ENCODE measurements at places on chromosomes 1 and 21.

- no peak for DNase-seq
Measured at GRCh38 chr1:234672349-234673135, 62.6 kb upstream of the IRF2BP2 start.

DNA sequence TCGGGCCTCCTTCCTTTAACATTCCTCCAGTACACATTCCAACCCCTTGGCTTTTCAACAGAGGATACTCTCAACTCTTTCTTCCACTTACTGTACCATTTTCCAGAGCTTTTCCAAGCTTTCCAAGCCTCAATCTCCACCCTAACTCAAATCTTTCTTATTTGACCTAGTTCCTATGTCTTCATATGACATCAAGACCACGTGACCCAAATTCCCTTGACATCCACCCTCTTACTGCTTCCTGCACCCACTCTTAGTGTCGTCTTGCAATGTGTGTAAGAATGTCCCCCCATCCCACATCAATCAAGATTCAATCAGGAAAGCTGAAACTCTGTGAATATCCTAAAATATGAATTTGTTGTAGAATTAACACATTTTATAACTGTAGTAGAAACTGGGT is 155.0 kb downstream of the OMA1 start:
- DNase-seq = no peak

GRCh38 chr1:88029142-88029541 is 654.9 kb upstream of the PKN2 start:
- no peak for DNase-seq

DNA sequence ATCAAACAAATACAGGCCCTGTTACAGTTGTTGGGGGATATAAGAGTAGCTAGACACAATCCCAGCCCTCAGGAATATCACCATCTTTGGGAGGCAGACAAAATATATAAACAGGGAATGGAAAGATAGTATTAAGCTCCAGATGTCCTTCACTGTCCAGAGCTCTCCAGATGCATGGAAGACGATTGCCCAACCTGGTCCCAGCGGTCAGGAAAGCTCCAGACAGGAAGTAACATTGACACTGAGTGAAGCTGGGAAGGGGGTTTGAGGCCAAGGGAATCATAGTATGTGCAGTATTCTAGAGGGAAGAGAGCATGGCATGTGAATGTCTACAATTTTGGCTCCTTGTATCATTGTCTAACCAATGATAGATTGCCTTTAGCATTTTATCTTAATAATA is 173.9 kb upstream of the HOOK1 start:
- DNase-seq = no peak

DNA sequence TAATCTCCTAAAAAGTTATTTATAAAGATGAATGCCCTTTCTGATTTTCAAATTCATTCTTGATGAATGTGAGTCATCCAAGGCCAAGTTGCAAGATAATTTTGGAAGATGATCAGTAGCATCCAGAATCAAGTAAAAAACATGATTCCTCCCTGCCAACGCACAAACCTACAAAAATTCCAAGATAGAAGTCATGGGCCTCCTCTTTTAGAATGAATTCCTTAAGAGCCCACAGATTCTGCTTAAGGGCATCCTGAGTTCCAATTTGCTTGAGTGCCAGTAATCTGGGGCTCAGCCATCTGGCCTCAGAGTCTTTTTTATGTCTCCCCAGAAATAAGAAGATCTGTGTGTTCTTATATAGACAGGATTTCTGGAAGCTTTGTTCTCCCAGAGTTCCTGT is 23.2 kb upstream of the SPATA6 start:
- DNase-seq = no peak

GRCh38 chr1:237910834-237911233 is 20.1 kb upstream of the ZP4 start:
- no peak for DNase-seq

DNA sequence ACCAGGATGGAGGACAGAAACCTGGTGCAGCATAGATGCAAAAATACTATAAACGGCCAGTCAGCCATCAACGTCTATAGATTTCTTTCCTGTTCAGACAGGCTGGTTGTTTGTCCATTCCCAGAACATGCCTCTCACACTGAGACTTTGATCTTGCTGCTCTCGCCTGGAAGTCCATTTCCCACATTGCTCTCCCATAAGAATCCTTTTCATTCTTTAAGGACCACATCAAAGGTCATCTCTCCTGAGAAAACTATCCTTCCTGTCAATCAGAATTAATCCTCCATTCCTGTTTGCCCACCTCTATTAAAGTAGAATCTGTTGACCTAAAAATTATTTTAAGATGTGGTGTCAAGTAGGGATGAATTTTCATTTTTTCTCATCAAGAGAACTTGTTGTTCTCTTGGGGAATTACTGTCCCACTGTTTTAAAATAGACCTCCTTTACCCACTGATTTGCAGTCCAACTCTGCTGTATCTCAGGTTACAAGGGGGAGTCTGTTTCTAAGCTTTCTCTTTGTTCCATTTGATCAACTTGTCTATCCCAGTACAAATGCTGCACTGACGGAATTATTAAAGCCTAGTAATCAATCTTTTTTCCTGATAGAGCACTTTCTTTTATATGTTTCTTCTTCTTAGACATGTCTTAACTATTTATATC is 172.7 kb downstream of the PATJ start:
- no peak for DNase-seq

Data from inflammatory macrophage treated with lipopolysaccharide for 4 hours (primary cell).